ENCODE measurements at places on chromosomes 7 and 10.

GRCh38 chr7:69399401-69399800, 198.9 kb upstream of the AUTS2 start:
- no peak for DNase-seq

DNA sequence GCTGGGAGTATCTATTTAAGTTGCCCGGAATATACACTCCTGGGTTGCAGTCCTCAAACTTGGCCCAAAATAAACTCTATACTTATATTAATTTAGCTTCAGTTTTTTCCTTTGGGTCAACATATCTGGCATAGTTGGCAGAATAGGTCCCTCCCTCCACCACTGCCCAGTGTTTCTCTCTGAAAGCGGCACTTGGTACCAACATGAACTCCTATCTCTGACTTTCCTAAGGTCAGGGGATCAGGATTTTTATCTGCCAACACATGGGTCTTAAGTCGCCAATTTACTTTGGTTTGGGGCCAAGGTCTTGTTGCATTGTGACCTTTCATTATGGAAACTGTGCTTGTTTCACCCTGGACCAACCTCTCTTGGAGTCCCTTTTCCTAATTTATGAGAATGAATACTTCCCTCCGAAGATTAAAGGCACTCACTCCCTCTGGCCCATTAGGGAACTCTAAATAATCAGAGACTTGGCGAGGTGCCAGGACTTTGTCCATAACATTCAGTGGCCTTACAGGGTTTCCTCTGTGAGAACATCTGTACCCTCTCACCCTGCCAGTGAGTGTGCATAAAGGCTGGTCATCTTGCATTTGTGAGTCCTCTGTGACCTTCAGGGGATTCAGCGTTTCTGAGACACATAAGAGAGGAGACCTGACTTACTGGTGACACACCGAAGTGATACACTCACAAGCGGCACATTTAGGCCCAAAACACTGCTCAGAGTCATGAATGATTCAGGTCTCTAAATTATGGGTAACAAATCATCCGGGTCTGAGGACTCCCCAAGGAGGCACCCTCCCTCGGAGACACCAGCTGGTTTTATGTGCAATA, 19.7 kb upstream of the FKBP9 start:
- DNase-seq, result no peak

GRCh38 chr10:77149706-77150105, 487.9 kb downstream of the KCNMA1 start:
- DNase-seq, result no peak

- DNase-seq, result no peak
These were observed 113.4 kb downstream of the FGFR2 start for GRCh38 chr10:121484816-121485215.

GRCh38 chr10:3684891-3685290, 100.1 kb downstream of the KLF6 start:
- DNase-seq, result no peak

DNA sequence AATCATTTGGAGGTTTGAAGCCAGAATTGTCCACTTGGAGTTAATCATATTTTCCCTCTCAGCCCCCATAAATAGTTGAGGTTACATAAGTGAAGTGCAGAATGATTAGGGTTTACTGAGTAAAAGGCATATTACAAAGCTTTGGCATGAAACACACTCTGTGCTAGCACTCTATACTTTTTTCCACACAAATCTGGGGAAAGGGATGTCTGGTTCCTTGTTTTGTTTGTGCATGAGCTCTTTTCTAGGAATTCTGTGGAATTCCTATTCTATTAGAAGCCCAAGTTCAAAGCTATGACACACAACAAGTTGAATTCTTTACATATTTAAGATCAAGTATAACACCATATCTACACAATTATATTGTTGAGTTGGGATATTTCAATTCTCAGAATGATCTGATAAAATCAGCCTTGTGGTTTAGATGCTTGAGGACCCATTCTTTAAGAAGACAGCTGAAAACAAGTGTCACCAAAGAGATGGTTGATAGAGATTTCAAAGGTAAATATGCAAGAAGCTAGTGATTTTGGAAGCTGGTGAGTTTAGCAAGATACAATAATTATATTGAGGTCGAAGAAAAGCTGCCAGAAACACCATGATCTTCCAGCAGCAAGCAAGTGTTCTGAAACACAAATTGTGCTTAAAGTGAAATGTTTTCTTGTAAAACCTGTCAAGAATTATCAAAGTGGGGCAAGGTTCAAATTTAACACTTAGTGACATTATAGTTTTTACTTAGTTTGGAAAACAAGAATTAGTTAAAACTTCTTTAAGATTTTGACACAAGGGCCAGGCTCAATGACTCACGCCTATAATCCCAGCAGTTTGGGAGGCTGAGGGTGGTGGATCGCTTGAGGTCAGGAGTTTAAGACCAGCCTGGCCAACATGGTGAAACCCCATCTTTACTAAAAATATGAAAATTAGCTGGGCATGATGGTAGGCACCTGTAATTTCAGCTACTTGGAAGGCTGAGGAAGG, 122.6 kb downstream of the INHBA start:
- no peak for DNase-seq

GRCh38 chr10:114319406-114320248, 80.6 kb downstream of the VWA2 start:
- DNase-seq, result no peak
